ENCODE measurements at places on chromosomes 11 and 22. TPM values are rescaled to one million over a fixed set of nuclear protein-coding genes. Genes with fewer than 3 reads are reported as not detected.

The DBX1 gene
- total RNA-seq, result not detected

DNA sequence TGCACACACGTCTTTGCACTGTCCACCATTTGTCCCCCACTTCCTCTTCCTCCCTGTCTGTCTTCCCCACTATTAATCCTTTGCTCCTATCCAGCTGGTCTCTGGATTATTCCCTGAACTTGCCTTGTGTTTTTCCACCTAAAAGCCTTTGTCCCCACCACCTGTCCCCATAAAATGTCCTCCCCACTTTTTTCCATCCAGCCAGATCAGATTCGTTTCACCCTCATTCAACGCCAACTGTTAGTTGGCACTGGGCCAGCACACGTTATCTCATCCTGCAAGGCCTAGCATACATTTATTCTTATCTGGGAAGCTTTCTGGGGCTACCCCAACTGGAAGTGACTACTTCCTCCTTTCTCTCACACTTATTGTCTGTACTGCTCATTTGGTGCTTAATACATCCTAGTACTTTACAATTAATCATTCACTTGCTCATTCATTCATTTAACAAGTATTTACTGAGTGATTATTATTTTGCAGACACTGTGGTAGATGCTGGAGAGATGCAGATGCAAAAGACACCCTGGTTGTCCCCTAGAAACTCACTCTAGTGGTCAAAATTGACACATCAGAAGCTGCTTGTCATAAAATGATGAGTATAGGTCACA, 96.2 kb downstream of the RASSF10 start:
- no peaks in the 10 kb centered on the region for H3K36me3 ChIP-seq
- no peak overlapping the region for H3K27ac ChIP-seq
- H3K27me3 ChIP-seq, result no peaks in the 10 kb centered on the region

The NAALADL1 gene
- 2.1 TPM for total RNA-seq

GRCh38 chr11:9073466-9074225, 17.8 kb downstream of the SCUBE2 start:
- no peak overlapping the region for H3K27ac ChIP-seq
- no peaks in the 10 kb centered on the region for H3K36me3 ChIP-seq
- H3K4me3 ChIP-seq, result no peak overlapping the region
- H3K27me3 ChIP-seq, result no peaks in the 10 kb centered on the region
- no peak for DNase-seq
- H3K4me1 ChIP-seq, result no peaks in the 10 kb centered on the region

GRCh38 chr11:25615069-25615468, 716.9 kb upstream of the ANO3 start:
- no peak overlapping the region for H3K4me3 ChIP-seq
- H3K36me3 ChIP-seq, result no peaks in the 10 kb centered on the region
- no peak for DNase-seq
- H3K27ac ChIP-seq, result no peak overlapping the region
- H3K27me3 ChIP-seq, result no peaks in the 10 kb centered on the region

The BEST1 gene
- 1.6 TPM for total RNA-seq

Data from liver (tissue), 10 donors.